ENCODE measurements at places on chromosomes 7 and 10. TPM values are rescaled to one million over a fixed set of nuclear protein-coding genes. Genes with fewer than 3 reads are reported as not detected.

GRCh38 chr10:34622945-34623344, 192.2 kb downstream of the PARD3 start:
- DNase-seq = no peak

The PRKCQ gene
- 0.17 TPM for total RNA-seq

- DNase-seq = no peak
Measured at GRCh38 chr7:47601881-47602249, 20.0 kb upstream of the TNS3 start.

GRCh38 chr7:29749701-29750321, 56.5 kb upstream of the WIPF3 start:
- DNase-seq = no peak

DNA sequence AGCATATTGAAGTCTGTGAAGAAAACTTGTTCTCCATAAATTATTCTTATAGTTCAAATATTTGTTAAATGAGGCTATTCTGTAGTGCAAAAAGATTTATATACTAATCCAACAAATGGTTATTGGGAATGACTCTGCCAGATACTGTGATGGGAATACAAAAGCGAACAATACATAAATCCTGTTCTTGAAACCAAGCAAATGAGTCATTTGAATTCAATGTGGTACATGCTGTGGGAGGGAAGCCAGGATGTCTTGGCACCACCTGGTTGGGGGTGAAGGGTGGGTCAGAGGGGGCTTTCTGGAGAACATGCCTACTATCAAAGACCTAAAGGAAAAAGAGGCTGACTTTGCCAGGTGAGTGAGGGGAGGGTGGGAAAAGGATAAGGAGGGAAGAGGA, 594.2 kb downstream of the CALN1 start:
- DNase-seq = no peak

DNA sequence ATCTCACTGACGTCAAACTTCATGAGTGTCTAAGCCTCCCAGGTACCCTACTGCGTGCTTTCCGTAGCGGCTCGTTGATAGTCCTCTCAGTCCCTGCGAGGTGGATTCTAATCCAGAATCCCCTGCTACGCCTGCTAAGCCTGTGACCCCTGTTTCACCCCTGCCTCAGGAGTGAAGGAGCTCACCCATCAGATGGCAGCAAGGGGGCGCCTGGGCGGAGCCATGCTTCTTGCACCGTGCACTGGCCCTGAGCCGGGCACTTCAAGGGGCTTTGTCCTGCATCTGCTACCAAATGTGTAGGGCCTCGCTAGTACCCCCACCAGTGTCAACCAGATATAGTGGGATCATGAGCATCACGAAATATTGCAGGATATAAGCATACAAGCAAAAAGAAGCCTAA, 918 bp upstream of the STRA8 start:
- no peak for DNase-seq

The ZNF804B gene
- total RNA-seq = not detected

DNA sequence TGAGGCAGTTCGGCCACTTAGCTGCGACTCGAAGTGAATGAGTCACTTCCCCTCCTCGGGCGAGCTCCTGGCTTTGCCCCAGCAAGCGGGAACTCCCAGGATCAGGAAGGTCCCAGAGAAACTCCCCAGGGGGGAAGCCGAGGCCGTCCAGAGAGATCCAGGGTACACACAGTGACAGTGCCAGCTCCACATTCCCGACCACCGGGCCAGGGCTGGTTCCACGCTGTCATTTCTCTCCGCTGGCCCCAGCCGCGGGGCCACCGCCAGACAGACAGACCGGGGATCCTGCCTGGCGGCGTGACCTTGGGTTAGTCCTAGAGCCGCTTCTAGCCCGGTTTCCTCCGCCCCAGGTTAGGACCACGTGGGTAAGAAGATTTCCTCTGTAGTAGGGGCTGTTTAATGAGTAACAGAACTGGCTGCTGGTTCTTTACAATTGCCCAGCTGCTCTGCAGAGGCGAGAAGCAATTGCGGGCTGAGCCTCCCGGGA, 463 bp upstream of the UPP1 start:
- DNase-seq = peak; percentile 93

GRCh38 chr10:129055986-129056385, 411.1 kb upstream of the MGMT start:
- no peak for DNase-seq

The SLC18A2 gene
- not detected for total RNA-seq

- no peak for DNase-seq
Measured at GRCh38 chr10:110481919-110482318, 15.8 kb upstream of the DUSP5 start.

The AMZ1 gene
- total RNA-seq = under 0.01 TPM

DNA sequence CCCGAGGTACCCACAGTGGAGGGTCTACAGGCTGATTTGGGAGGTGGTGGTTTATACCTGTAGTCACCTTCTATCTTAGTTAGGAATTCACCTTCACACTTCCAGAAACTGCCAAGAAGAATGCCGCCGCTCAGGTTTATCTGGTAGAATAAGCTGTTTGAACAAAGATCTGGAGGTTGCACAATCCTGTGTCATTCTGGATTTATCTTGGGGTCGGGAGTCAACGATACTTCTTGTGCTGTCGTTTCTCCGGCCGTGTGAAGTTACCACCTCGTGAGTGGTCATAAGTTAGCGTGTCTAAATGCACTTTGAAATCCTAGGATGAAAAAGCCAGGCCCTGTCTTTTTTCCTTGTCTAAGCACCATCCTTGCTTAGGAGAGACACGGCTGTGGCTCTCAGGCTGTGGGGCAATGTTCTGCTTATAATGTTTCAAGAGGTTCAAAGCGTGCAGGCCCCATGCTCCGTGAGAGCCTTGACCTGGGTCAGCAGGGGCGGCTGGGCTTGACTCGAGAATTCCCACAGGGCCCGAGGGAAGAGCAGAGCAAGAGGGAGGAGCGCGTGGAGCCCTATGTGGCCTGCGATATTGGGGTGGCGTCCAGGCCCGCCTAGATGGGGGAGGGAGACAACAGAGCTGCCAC, 35.5 kb downstream of the GRIFIN start:
- no peak for DNase-seq

GRCh38 chr7:28573651-28574301, 161.5 kb downstream of the CREB5 start:
- DNase-seq = no peak

GRCh38 chr7:16685535-16685934, 39.6 kb downstream of the BZW2 start:
- DNase-seq = no peak

DNA sequence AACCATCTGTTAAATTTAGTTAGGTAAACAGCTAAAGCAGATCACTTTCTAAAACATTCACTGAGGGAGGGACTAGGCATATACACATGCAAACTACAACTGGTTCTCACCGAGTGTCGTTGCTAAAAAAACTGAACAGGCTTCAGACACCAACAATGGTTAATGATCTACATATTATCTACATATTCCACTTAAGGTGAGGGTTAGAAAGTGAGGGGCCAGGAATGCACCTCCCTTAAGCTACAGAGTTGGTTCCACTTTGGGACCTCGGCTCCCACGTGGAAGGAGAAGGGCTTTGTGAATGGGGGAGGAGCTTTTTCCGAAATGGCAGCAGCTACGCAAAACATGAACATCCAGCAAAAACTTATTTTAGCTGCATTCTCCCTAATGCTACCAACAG, 5.8 kb downstream of the CTBP2 start:
- no peak for DNase-seq

DNA sequence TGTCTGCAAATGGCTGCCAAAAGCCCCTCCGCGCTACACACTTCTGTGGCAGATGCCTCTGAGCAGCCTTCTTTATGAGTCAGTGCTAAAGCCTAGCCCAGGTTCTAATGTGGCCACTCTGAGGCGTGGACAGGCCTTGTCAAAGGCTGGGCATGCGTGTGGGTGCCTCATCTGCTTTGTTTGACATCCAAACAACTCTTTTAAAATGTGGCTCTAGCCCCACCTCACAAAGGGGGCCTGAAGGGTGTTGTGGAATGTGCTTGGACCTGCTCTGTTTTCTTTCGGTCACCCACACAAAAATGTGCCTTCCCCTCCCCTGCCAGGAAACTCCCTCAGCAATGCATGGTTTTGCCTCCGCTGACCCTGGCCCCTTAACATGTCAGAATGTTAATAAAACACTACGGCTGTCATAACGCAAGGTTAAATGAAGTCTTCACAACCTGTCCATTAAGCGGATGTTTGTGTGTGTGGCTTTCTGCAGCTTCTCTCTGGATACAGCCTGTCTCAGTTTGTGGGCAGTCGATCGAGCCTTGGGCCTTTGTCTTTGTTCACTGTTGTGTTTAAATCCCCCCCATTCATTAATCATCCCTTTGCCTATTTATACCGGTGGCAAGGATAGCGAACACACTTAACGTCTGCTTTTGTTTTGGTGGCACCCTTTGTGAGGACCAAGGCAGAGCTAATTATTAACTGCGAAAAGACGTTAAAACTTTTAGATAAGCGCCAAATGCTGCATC, 718.9 kb downstream of the LRMDA start:
- no peak for DNase-seq

The MDH2 gene
- 52.2 TPM for total RNA-seq

- DNase-seq = no peak
Measured at GRCh38 chr7:148719753-148720152, 21.1 kb downstream of the CUL1 start.

DNA sequence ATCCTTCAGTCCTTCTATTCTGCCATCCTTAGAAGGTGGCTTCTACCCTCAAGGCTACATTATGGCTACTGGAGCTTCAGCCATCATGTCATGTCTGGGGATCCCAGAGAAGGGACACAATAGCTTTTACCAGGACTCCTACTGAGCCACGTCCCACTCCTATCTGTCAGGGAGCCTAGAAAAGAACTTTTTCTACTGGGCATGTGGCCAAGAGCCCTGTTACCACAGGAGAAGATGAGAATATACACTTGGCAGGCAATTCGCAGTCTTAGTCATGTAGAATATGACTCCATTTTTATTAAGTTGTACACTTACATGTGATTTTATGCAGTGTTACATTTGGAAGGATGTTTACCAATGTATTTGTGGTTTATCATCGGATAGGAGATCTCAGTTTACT, 64.6 kb upstream of the KCNMA1 start:
- DNase-seq = peak; percentile 37

DNA sequence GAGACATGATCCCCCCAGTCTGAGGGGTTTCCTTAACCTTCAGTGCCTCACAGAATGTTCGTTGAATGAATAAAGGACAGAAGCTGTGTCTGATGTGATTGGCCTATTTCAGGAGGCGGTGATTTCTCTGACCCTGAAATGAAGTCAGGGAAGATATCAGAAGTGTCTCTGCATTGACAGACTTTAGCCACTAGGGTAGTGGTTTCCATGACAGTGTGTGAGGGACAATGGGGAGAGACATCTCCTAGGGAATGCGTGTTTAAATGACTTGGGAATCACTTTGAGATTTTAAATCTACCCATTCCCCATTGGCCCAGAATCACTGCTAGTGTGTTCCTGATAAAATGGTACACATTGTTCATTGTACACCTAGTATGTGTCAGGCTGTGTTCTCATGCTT, 132.0 kb downstream of the CFAP58 start:
- no peak for DNase-seq

The TSPAN14 gene
- total RNA-seq = 148 TPM

- DNase-seq = no peak
Measured at GRCh38 chr10:106474876-106475275, 689.6 kb downstream of the SORCS1 start.

- peak; percentile 23 for DNase-seq
Measured at GRCh38 chr10:31584098-31584631, 265.1 kb downstream of the ZEB1 start.

DNA sequence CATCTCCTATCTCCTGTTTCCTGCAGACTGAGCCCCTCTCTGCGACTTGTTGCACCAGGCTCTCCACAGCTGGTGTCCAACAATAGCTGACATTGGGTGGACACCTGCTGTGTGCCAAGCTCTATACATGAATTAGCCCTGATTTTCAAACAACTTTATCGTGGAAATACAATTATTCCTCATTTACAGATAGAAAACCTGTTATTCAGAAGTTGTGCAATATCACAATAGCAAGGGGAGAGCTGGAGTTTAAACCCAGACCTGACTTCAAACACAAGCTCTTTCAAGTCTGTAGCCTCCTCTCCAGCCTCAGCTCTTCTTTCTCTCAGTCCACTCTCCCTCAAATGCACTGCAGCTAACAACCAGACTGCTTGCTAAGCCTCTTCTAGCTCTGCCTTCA, 168.8 kb downstream of the HECW1 start:
- no peak for DNase-seq

The OR6V1 gene
- total RNA-seq = not detected

The OR2A1 gene
- not detected for total RNA-seq

DNA sequence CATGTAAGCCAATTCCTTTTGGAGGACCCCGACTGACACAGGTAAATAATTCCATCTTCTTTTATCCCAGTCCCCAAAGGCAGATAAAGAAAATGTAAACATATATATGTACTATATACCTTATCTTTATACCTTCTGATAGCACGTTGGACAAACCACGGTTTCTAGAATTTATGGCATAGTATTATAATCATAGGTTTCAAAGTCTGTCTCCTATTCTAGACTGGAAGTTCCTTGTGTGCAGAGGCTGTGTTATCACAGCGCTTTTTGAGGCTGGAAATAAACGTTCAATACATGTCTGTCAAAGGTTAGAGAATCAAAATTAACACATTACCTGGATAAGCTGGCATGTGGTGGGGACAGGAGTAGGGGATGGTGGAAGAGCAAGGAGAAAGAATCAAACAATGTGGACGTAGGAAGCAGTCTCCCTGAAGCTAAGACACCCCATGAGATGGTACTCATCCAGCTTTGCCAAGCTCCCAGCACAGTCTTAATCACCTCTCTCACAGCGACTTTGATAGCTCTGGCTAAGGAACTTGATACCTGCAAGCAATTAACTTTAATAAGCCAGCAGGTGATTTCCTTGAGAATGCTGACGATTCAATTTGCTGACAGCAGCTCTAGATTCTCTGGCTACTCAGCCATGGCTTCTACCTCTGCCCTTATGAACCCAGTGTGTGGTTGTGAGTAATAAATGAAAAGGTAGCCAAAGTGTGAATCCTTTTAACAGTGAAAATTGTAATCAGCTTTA, 208.4 kb upstream of the LRRTM3 start:
- no peak for DNase-seq

All from dermis blood vessel endothelial cell (primary cell).